ENCODE measurements at places on chromosomes 11 and 22.

- DNase-seq = no peak
Observed at GRCh38 chr22:23906641-23907040, 12.5 kb downstream of the MIF start.

- no peak for DNase-seq
Observed at GRCh38 chr22:17370026-17370765, 936 bp downstream of the CECR2 start.

DNA sequence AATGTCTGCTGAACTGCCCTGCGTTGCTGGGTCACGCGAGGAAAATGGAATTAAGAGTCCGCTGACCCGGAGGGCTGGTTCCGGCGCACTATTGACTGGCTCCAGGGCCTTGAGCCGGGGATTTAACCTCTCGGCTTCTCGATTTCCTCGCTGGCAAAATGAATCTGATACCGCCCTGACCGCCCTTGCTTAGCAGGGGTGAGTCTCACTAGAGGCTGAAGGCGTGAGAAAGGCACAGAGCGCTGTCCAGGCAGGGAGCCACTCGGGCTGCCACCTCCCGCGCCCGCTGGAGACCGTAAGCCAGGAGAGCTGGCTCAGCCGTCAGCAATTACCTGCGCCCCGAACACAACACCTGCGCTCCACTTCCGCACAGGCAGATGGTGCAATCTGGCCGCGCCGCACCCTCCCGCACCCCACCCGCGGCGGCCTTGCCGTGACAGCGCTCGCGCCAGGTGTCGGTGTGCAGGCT lies 65.6 kb downstream of the BUD13 start:
- no peak for DNase-seq

GRCh38 chr22:27868732-27869282 lies 50.2 kb downstream of the PITPNB start:
- DNase-seq = no peak

- no peak for DNase-seq
Observed at GRCh38 chr22:23581260-23581650, 1.2 kb upstream of the IGLL1 start.

DNA sequence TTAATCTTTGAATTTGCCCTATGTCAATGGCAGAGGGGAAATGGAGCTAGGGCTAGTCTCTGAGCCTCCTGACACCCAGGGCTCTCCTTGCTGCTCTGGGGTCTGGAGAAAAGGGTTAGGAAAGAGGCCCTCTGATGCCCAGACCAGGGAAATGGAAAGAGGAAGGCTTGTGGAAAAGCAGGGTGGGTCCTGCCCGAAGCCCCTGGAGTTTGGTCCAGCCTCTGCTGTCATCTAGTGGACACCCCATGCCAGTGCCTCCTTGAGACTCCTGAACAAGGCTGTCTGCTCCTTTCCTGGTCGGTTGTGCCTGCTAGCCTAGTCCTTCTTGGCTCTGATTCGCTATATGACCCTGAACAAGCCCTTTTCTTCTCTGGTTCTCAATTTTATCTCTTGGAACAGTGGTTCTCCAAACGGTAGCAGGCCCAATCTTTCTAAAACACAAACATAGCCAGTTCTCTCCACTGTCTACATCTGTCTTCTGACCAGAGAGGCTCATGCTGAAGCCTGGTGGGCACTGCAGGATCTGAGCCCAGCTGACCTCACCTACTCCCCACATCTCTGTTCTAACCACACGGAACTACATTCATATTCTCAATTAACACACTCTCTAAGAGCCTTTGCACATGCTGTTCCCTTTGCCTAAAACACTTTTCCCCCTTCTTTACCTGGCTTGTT lies 8.8 kb upstream of the PLA2G3 start:
- DNase-seq = peak; percentile 45

GRCh38 chr11:107329164-107329563 lies 128.5 kb downstream of the CWF19L2 start:
- DNase-seq = no peak

GRCh38 chr11:75743711-75744563 lies 24.6 kb upstream of the DGAT2 start:
- DNase-seq = no peak

- no peak for DNase-seq
Observed at GRCh38 chr11:14579646-14580045, 59.5 kb upstream of the PSMA1 start.

Data from LoVo (cell line).